ENCODE measurements at places on chromosomes 3 and 15. TPM values are rescaled to one million over a fixed set of nuclear protein-coding genes. Genes with fewer than 3 reads are reported as not detected.

DNA sequence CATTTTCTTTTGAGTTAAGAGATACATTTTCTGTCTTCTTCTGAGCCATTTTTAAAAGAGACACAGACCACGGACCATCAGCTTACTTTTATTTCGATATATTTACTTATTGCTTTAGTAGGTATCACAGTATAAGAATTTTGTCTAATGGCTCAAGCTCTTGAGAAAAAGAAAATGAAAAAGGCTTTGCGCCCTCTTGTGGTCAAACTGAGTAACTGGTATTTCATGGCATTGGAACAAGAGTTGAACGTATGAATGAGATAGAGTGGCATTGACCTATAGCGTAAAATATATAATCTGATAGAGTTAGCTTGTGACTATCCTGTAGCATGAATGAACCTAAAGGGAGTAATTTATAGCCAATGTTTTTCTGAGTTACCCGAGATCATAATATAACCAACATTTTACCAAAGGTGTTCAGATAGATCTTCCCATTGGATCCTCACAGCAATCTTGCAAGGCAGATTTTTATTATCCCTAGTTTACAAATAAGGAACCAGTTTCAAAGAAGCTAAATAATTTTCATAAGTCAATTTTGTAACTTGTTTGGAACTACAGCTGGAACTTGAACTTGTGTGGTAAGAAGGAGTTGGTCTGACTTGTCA is 154.6 kb downstream of the POLR2M start:
- H3K27me3 ChIP-seq = peaks cover 2% of the 10 kb centered on the region
- H3K4me3 ChIP-seq = no peak overlapping the region
- no peak overlapping the region for H3K27ac ChIP-seq
- H3K4me1 ChIP-seq = no peaks in the 10 kb centered on the region
- DNase-seq = peak; percentile 80
- H3K36me3 ChIP-seq = no peaks in the 10 kb centered on the region

Gene DISP2
- total RNA-seq = 0.26 TPM

- DNase-seq = peak; percentile 18
- no peaks in the 10 kb centered on the region for H3K27me3 ChIP-seq
- no peak overlapping the region for H3K4me3 ChIP-seq
These were observed 9.6 kb upstream of the FSIP1 start for GRCh38 chr15:39792025-39792843.

DNA sequence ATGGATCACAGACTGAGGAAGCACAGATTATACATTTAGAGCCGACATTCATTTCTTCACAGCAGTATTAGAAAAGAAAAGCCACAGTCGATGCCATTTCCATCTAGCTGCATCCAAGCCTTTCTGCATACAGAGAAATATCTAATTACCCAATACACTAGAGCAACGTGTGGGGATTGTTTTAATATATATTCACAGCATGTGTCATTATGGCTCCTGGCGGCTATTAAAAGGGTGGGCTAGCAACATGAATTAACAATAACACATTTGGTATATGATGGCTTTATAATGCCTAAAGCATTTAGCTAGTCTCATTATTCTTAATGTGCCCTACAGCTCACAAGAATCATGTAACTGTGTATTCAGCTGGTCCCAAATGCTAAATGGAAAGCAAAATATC is 1030.5 kb downstream of the FHIT start:
- DNase-seq = no peak
- H3K4me3 ChIP-seq = no peak overlapping the region

- no peak overlapping the region for H3K27ac ChIP-seq
- H3K4me3 ChIP-seq = no peak overlapping the region
- H3K4me1 ChIP-seq = peaks cover 10% of the 10 kb centered on the region
- DNase-seq = no peak
- no peaks in the 10 kb centered on the region for H3K27me3 ChIP-seq
- H3K36me3 ChIP-seq = no peaks in the 10 kb centered on the region
These were observed 203.9 kb downstream of the MINAR1 start for GRCh38 chr15:79635897-79636561.

GRCh38 chr15:26665957-26666791 is 106.7 kb downstream of the GABRB3 start:
- no peak overlapping the region for H3K4me3 ChIP-seq
- no peak for DNase-seq
- no peaks in the 10 kb centered on the region for H3K36me3 ChIP-seq
- H3K4me1 ChIP-seq = no peaks in the 10 kb centered on the region
- H3K27me3 ChIP-seq = no peaks in the 10 kb centered on the region
- no peak overlapping the region for H3K27ac ChIP-seq

Gene ALDH1A2
- total RNA-seq = 7.7 TPM

Gene IL17RE
- 0.99 TPM for total RNA-seq

Gene GOLGB1
- 46.7 TPM for total RNA-seq

DNA sequence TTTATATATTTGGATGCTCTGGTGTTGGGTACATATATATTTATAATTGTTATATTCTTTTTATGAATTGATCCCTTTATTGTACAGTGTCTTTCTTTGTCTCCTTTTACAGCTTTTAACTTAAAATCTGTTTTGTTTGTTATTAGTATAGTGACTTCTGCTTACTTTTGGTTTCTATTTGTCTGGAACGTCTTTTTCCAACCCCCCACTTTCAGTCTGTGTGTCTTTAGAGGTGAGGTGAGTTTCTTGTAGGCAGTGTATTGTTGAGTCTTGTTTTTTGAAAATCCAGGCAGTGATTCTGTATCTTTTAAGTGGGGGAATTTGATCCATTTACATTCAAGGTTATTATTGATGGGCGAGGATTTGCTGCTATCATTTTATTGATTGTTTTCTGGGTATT is 62.0 kb downstream of the AP4E1 start:
- no peaks in the 10 kb centered on the region for H3K4me1 ChIP-seq
- H3K27me3 ChIP-seq = no peaks in the 10 kb centered on the region

DNA sequence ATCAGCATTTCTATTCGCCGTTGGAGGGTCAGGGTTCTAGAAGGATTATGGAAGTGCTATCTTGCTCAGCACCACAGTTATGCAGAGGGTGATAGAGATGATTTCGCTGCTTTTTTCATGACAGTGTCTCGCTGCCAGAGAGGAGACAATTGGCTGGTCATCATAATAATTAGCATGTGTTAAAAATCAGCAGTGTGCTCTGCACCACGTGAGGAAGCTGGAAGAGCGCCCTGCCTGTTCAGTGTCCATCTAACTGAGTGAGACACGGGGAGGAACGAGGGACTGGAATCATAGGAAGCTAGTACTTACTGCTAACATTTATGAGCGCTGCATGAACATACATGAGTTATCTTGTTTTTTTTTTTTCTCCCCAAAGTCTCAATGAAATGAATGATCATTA is 116.2 kb upstream of the PLAAT1 start:
- no peaks in the 10 kb centered on the region for H3K4me1 ChIP-seq
- no peak overlapping the region for H3K4me3 ChIP-seq
- H3K27me3 ChIP-seq = no peaks in the 10 kb centered on the region
- no peaks in the 10 kb centered on the region for H3K36me3 ChIP-seq
- no peak overlapping the region for H3K27ac ChIP-seq

- no peak for DNase-seq
- no peak overlapping the region for H3K27ac ChIP-seq
- H3K36me3 ChIP-seq = no peaks in the 10 kb centered on the region
- no peaks in the 10 kb centered on the region for H3K27me3 ChIP-seq
- no peaks in the 10 kb centered on the region for H3K4me1 ChIP-seq
These were observed 292.3 kb downstream of the KBTBD8 start for GRCh38 chr3:67290438-67290837.

Measured in fibroblast of lung (primary cell).